ENCODE measurements at places on chromosomes 3 and 15.

GRCh38 chr15:23446215-23447106 is 582 bp downstream of the GOLGA6L2 start:
- DNase-seq: no peak

- no peak for DNase-seq
Measured at GRCh38 chr3:23762214-23762613, 43.5 kb upstream of the UBE2E1 start.

DNA sequence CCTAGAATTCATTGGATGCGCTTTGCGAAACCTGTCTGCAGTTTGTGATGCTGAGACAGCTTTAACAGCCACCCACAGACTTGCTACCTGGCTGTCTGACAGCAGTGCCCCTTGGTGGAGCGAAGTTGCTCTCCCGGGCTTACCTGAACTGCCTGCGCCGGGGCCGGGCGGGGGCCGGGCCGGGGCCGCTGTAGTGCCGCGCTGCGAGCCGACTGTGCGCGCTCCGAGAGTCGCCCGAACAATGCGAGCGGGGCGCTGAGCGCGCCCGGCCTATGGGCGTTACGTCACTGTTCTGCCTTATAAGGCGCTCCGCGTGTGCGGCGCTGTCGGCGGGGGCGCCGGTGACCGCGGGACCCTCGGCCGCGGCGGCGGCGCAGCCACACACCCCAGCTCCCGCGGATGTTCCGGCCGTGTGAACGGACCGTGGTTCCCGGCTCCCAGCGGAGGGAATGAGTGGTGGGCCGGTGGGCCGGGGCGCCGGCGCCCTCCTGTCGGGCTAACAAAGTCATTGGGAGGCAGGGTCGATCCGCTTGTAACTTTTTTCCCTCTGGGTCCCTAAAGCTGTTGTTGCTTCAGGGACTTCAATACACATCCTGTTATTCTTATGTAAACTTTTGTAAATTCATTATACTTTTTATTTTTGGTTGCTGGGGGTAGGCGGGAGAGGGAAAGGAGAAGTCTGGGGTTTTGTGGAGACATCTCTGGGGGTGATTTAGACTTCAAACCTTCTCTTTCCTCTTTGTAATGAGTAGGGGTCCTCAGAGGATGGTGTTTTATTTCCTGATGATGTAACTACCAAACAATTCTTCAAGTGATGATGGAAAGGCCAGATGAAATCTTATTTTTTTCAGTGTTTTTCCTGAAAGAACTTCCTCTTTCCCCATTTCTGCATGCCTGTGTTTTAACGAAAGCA is 58.5 kb downstream of the CMSS1 start:
- DNase-seq: no peak

DNA sequence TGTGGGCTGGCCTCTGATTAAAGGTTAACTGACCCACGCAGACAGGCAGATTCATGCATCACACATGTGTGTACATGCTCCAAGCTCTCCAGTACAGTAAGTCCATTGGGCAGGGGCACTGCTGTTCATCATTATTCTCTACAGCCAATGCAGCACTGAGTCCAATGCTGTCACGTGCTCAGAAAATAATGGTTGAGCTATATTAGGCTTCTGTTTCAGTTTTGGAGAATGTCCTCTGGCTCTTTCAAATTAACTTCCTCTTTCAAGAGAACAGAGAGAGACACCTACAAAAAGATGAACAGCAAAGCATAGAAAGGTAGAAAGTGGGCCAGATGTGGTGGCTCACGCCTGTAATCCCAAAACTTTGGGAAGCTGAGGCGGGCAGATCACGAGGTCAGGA is 202.6 kb downstream of the MEX3B start:
- no peak for DNase-seq

- DNase-seq: no peak
Measured at GRCh38 chr3:63450023-63450422, 171.9 kb downstream of the SYNPR start.

- no peak for DNase-seq
Measured at GRCh38 chr3:53712817-53713388, 133.3 kb downstream of the CHDH start.
